Activated CD4-positive, alpha-beta T cell treated with anti-CD3 and anti-CD28 coated beads for 36 hours (primary cell): ENCODE measurements at places on chromosomes 3 and 15. TPM values are rescaled to one million over a fixed set of nuclear protein-coding genes. Genes with fewer than 3 reads are reported as not detected.

DNA sequence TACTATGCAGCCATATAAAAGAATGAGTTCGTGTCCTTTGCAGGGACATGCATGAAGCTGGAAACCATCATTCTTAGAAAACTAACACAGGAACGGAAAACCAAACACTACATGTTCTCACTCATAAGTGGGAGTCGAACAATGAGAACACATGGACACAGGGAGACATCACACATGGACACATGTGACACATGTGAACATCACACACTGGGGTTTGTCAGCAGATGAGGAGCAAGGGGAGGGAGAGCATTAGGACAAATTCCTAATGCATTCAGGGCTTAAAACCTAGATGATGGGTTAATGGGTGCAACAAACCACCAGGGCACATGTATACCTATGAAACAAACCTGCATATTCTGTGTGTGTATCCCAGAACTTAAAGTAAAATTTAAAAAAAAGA, 408.0 kb downstream of the EPHB1 start:
- no peaks in the 10 kb centered on the region for H3K36me3 ChIP-seq
- DNase-seq = no peak
- H3K27ac ChIP-seq = no peak overlapping the region
- H3K4me1 ChIP-seq = no peaks in the 10 kb centered on the region
- H3K27me3 ChIP-seq = no peaks in the 10 kb centered on the region

DNA sequence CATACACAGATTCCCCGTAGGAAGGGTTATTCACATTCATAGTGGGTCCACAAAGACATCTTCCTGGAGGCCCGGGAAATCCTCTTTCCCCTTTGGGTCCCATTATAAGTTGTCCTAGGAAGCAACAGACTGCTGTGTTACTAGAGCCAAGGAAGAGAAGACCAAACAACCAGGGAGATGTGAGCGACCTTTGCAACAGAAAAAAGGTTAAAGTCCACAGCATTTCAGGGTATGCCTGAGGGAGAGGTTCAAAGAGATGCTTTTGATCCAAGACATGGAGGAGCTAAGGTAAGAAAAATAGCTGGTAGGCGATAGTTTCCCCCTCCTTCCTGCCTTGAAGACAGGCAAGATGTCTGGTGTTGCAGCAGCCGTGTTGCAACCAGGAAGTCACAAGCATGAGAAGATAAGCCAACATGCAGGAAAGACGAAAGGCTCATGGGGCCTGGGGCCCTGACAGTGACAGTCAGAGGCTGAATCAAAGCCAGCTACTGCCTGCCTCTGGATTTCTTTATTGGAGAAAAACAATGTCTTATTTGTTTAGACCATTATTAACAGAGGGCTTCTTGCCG, 30.9 kb downstream of the EAF1 start:
- H3K4me3 ChIP-seq = no peak overlapping the region
- H3K36me3 ChIP-seq = no peaks in the 10 kb centered on the region
- H3K27ac ChIP-seq = no peak overlapping the region

EPHB1 gene
- 0.60 TPM for total RNA-seq

DZIP1L gene
- total RNA-seq = not detected

- no peaks in the 10 kb centered on the region for H3K27me3 ChIP-seq
- no peaks in the 10 kb centered on the region for H3K36me3 ChIP-seq
- no peaks in the 10 kb centered on the region for H3K4me1 ChIP-seq
- DNase-seq = no peak
- no peak overlapping the region for H3K4me3 ChIP-seq
Measured at GRCh38 chr3:188025555-188025954, 128.4 kb upstream of the LPP start.

DNA sequence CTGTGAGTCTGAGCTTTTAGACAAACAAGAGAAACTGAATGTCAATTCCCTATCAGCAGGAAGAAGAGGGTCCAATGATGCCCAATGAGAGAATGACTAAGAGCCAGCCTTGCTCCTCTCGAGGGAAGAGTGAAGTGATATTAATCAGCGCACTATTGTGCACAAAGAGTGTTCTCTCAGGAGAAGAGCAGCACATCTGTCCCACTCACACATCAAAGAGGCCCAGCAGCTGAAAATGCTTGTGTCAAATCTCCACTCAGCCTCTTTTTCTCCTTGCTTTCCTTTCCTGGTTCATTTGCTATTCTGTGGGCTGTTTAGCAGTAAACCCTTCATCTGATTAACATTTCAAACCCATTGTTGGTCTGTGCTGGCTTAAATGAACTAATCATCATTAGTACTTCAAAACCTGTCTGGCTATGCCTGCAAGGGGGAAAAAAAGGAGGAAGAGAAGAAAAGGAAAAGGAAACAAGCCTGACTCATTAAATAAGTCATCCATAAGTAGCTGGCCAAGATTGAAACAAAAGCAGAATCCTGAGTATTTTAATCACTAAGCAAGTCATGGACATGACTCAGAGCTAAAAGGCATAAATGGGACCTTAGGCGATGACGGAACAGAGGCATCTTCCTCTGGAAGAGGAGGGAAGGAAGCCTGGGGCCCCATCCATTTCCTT, 912.7 kb downstream of the TUSC7 start:
- DNase-seq = no peak
- H3K4me1 ChIP-seq = no peaks in the 10 kb centered on the region
- no peak overlapping the region for H3K4me3 ChIP-seq
- no peaks in the 10 kb centered on the region for H3K36me3 ChIP-seq
- H3K27me3 ChIP-seq = no peaks in the 10 kb centered on the region

- no peaks in the 10 kb centered on the region for H3K27me3 ChIP-seq
- H3K4me1 ChIP-seq = no peaks in the 10 kb centered on the region
- H3K27ac ChIP-seq = no peak overlapping the region
- H3K36me3 ChIP-seq = peaks cover 7% of the 10 kb centered on the region
Measured at GRCh38 chr15:79408041-79408440, 24.1 kb upstream of the MINAR1 start.

- peak overlapping the region; percentile 56 for H3K27ac ChIP-seq
- peak overlapping the region; percentile 91 for H3K4me3 ChIP-seq
- peaks cover 3% of the 10 kb centered on the region for H3K36me3 ChIP-seq
Measured at GRCh38 chr15:70100474-70101341, 3.0 kb upstream of the TLE3 start.
